ENCODE measurements at places on chromosomes 6 and 20.

DNA sequence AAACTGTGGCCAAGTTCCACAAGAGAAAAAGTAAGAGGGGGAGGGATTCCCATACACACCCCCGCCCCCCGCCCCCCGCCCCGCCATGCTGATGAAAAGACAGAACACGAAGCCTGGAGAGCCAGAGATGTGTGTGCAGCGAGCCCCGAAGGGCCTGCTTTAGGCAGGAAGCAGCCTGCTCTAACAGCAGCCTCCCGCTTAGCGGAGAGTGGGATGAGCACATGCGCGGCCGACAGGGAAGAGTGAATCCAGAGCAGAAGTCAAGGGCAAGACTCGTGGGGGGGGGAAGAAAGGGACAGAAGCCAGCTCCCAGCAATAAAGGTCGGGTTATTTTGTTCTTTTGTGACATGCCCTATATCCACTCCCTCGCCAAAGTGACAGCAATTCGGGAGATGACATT lies 67.2 kb upstream of the PTGIS start:
- DNase-seq: no peak

GRCh38 chr6:152244998-152245630 lies 392.0 kb downstream of the SYNE1 start:
- DNase-seq: peak; percentile 1

DNA sequence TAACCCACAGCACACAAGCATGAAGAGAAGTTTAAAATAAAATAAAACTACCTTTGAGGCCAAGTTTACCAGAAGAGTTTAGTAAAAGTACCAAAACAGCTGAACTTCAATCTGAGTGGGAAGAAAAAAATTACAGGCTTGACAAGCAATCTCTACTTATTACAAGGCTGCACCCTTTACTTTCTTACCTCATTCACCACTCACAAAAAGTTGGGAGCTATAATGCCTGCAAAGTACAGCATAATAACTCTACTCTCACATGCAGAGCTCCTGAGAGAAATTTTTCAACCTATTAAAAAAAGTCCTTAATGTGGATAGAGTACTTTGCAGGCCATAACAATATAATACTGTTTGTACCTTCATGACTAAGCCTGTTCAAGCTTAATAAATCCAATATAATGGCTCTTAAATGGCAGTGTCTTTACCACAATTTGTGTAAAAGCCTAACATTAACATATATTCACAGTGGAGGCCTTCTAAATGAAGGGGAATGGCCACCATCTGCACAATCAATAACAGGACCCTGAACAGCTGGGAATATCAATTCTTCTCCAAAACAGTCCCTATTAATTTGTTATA lies 103.1 kb downstream of the DST start:
- DNase-seq: peak; percentile 18

GRCh38 chr20:59987135-59987534 lies 28.9 kb downstream of the CDH26 start:
- DNase-seq: no peak

DNA sequence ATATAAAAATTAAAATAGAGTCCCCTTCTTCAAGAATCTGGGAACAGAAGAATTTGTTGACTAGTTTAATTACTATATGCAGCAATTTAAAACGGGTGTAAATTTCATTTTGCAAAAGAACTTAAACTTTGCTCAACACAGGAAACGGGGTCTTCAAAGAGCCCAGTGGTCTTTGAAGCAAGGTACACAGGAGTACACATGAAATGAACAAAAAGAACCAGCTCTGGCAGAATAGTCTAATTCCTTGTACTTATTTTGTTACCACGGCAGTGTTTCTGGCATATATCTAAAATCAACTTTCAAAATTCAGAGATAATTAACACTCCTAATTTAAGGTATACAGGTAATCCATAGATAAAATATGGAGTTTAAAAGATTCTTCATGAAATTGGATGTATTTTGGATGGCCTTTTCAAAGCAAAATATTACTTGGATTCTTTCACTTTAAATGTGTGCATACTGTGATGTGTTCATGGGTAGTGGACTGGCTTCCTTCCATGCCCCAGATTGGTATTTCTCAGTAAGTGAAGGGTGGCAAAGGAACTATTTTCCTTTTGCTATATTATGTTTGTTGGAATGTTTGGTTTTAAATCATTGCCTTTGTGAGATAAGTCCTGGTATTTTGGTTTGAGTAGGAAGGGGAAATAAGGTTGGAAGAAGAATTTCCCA lies 96.8 kb upstream of the THEMIS start:
- no peak for DNase-seq

- DNase-seq: no peak
These were observed 249.6 kb downstream of the TSHZ2 start for GRCh38 chr20:53221731-53222130.

- DNase-seq: no peak
These were observed 3.4 kb upstream of the SYS1 start for GRCh38 chr20:45359406-45360148.

DNA sequence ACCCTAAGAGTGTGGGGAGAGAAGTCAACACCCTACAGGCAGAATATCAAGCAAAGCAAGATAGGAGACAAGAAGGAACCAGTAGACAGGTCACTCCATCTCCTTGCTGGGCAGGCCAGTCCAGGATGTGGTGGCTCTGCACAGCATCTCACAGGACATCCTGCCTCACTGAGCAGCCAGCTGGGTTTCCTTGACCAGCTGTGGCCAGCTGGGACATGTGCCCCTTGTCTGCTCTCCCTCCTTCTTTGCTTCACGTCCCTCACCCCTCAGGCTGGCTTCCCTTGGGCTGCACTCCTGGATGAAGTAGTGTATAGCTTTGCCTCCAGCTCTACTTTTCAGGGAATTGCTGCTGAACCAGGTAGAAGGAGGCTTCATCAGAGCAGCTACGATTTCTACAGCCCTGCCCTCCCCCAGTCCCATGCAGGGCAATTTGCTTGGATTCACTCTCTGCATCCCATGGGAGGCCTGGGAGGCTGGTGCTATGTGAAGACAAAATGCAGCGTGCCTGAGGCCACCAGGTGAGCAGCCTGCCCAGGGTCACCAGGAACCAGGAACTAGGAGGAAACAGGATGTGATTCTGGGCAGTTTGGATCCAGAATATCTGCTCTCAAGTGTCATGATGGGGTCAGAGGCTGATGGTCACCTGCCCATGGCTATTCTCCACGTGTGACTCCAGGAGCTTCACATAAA lies 110.0 kb upstream of the PMEPA1 start:
- DNase-seq: no peak

- DNase-seq: no peak
These were observed 386.5 kb upstream of the SULF2 start for GRCh38 chr20:48171626-48172356.

- DNase-seq: no peak
These were observed 222.2 kb downstream of the BTBD9 start for GRCh38 chr6:38417521-38417920.

- no peak for DNase-seq
These were observed 152.5 kb downstream of the CEBPB start for GRCh38 chr20:50343125-50343489.

DNA sequence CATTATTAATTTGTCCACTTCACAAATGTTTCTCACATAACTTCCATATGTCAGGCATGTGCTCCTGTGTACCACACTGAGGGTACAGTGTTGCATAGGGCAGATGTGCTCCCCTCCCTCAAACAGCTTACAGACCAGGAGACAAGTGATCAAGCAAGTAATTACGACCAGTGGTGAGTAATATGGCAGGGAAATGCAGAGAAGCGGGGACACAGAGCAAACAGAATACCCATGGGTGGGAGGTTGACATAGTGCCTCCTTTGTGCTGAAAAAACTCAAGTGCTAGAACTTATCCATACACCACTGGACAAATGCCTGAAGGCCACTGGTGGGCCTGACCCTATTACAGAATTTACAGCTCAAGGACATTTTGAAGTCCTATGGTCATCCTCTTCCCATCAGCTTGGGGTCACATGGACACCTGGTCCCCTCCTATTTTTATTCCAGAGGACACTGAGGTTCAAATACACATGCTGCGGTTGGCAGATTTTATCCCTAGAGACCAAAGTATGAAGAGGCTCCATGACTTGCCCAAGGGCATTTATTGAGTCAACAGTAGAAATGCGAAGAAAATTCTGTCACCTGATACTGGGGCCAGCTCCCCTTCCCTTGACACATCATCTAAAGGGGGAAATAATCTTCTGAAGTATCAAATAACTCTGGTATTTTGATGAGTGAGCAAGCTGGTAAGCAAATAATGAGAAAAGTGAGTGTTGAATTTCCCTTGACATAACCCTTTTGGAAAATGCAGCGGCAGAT lies 116.6 kb downstream of the QRSL1 start:
- peak; percentile 28 for DNase-seq

- no peak for DNase-seq
These were observed 1115.6 kb upstream of the CITED2 start for GRCh38 chr6:140490081-140490480.

GRCh38 chr6:129493354-129493902 lies 216.5 kb downstream of the ARHGAP18 start:
- no peak for DNase-seq

GRCh38 chr6:75495011-75495410 lies 1.4 kb upstream of the FILIP1 start:
- no peak for DNase-seq

DNA sequence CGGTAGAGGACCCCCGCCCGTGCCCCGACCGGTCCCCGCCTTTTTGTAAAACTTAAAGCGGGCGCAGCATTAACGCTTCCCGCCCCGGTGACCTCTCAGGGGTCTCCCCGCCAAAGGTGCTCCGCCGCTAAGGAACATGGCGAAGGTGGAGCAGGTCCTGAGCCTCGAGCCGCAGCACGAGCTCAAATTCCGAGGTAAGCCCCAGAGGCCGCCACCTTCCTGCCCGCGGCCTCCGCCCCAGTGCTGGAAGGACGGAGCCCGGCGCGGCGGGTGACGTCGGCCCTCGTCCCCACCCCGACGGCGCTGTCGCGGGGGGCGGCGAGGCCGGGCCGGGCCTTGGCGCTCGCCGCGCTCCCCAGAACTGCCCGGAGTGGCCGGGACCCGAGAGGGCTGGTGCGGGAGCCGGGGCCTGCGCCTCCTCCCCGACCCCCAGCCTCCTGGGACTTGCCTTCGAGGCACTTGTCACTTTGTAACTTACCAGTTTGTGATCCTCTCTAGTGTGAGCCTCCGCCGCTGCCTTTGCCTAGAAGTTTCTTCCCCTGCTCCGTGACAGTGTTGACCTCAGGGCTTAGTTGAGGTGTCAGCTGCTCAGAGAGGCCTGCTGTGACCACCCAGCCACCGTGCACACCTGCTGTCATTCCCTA lies 417 bp downstream of the VAPB start:
- no peak for DNase-seq

- no peak for DNase-seq
These were observed 13.9 kb upstream of the SULF2 start for GRCh38 chr20:47799116-47799715.

- no peak for DNase-seq
These were observed 24.8 kb downstream of the TMX4 start for GRCh38 chr20:7994809-7995208.

GRCh38 chr6:14959324-14959885 lies 286.5 kb upstream of the JARID2 start:
- no peak for DNase-seq

DNA sequence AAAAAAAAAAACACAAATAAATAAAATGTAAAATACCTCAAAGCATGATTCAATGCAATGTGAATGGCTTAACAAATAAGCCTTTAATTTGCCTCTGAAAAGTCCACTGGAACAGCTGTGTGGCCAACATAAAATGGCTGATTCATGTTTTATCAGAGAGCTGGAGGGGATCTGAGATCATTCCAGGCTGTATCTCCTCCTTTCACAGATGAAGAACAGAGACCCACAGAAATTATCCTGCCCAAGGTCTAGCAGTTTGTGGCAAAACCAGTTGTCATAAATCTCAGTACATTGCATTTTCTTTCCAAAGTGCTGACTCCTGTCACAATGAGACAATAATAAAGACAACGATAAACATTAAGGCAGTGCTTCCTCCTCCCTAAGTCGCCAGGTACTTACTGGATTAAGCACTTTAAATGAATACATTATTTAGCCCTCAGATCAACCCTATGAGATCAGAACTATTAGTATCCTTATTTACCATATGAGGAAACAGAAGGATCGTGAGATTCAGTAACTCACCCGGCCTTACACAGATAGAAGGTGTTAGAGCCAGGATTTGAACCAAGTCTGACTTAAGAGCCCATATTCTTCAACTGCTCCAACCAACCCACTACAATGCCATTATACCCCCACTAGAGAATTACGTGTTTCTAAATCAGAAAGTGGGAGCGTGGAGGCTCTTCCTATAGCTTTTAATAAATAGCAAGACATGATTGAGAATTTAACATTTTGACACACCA lies 118.3 kb downstream of the KIF13A start:
- no peak for DNase-seq

- DNase-seq: no peak
These were observed 181.4 kb upstream of the UST start for GRCh38 chr6:148565321-148565926.
